ENCODE measurements at places on chromosomes 12 and 14.

GRCh38 chr12:7180685-7181084 lies 8.8 kb upstream of the PEX5 start:
- no peak for DNase-seq

- DNase-seq = no peak
Observed at GRCh38 chr14:101948666-101949216, 15.6 kb upstream of the DYNC1H1 start.

GRCh38 chr14:59186306-59186705 lies 2.2 kb upstream of the DAAM1 start:
- DNase-seq = no peak

- peak; percentile 89 for DNase-seq
Observed at GRCh38 chr14:76958980-76959710, 69.4 kb downstream of the IRF2BPL start.

DNA sequence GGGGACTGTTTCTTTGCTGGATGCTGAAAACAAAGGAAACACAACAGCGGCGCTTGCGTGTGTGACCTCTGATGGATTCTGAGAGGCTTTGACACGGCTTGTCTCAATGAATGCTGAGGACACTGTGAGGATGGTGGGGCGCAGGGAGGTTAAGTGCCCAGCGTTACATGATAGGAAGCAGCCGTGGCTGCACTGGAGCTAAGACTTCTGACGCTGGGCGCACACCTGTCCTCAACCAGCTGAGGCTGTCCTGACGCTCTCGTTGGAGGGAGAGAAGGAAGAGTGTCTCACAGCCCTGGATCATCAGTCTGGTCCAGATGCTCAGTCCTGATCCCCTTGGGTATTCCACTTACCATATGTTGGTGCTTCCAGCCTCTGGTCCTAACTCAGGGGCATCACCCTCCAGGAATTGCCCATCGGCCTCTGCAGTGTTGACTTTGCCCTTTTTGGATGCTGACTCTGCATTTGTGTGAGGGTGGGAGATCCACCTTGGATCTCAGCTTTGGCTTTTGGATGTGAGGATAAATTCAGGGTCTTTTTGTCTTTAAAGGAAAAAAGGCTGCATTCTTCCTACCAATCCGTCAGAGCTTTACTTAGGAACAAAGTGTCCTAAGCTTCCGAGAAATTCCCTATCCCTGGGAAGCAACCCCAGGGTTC lies 125.2 kb downstream of the ZNF664 start:
- no peak for DNase-seq

DNA sequence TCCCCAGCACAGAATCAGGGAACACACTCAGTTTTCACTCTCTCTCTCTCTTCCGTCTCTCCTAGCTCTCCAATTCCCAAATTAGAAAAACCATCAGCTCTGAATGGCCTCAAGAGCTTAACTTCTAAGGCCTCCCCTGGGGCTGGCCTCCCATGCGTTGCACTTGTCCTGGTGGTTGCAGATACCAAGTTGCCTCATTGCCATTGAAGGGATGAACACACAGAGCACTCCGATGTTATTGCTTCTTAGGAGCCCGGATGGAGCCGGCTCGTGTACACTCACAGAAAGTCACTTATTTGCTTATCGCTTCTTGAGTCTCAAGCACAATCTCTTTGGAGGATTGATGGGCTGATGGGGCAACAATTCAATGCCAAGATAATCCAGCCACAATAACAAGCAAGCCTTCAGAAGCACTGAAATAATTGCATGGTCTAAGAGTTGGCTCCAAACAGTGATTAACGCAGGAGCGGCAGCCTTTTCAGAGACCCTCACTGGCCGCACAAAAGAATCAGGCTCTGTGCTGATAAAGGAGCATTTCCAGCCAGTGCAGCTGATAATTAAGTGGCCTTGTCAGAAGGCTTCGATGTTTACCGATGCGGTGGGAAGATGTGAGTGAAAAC lies 175.8 kb upstream of the TMEM132C start:
- no peak for DNase-seq

GRCh38 chr12:107490010-107490409 lies 195.6 kb upstream of the PWP1 start:
- DNase-seq = no peak

DNA sequence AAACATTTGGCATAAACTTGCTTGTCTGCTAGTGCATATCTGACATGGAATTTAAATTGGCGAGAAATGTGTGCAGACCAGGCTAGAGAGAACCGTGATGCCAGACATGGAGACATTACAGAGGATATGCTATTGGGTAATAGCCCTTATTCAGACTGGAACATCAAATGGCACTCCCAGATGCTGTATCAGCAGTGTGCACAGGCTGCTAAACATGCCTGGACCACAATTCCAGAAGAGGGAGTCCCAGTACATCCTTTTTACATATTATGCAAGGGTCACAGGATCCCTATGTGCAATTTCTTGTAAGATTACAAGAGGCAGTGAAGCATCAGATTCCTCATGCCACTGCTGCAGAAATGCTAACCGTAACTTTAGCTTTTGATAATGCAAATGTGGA lies 354.5 kb upstream of the FOXG1 start:
- DNase-seq = no peak

DNA sequence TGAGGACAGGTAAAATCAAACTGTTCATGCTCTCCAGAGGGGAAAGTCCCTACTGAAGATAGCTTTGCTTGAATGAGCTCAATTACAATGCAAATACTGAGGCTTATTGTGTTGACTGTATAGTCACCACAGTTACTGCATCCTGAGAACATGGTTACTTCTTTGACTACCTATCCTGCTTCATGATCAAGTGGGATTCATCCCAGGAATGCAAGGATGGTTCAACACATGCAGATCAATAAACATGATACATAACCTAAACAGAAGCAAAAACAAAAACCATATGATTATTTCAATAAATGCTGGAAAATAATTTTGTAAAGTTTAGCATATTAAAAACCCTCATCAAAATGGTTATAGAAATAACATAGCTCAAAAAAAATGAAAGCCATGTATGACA lies 32.9 kb upstream of the P2RX7 start:
- no peak for DNase-seq

DNA sequence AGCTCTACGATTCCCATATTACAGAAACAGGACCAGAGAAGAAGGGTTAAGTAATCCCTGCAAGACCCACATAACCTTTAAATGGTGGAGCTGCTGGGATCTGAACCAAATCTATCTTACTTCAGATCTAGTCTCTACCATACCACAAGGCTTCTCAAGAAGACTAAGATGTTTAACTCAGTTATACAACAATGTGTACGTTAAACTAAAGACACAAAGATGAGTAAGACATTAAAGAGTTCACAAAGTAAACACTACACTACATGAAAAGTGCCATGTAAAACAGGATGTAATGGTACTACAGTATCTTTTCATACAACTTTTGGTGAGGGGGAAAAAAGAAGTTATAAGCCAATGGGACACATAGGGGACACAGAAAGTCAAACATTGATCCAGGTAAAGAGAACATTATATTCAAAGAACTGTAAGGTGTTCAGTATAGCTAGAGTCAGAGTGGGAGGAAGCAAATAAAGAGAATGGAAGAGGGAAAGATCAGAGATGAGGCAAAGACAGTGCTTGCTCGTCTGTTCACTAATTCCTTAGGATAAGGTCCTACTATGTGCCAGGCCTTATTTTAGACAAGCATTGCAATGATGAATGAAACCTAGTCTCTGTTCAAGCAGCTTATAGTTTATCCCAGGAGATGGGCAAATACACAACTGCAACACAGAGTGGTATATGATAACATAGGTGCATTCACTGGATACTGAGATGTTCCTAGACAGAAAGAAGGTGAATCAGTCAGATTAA lies 7.7 kb downstream of the TMED10 start:
- DNase-seq = no peak

- peak; percentile 24 for DNase-seq
Observed at GRCh38 chr12:8661016-8661415, 1.6 kb downstream of the MFAP5 start.

DNA sequence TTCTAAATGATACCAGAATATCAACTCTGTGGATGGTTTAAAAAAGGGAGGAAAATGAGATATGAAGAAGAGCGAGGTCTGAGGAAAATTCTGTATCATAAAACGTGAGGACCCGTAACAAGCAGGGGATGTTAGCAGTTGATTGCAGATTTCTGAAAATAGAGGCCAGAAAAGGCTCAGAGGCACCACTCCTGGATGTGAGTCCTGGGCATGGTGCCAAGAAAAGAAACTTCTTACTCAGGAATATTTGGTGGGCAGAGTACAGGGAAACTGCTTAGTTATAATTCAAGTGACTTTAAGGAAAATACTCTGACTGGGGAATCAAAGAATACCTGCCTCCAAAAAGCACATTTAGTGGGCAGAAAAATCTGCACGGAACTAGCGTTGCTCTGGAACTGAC lies 85.5 kb downstream of the PRICKLE1 start:
- no peak for DNase-seq
